CD4-positive, alpha-beta T cell treated with Interferon alpha-2 for 1 hour (primary cell): ENCODE measurements at places on chromosomes 6 and 20.
A peak's percentile ranks its signal among the peaks of the same experiment; 100 is the strongest.

GRCh38 chr20:41818369-41818768, 200.2 kb upstream of the CHD6 start:
- no peak for DNase-seq

GRCh38 chr6:149913540-149914240, 9.2 kb downstream of the RAET1G start:
- no peak for DNase-seq

- no peak for DNase-seq
These were observed 203.7 kb downstream of the NFATC2 start for GRCh38 chr20:51338692-51339440.

GRCh38 chr6:39330057-39330456, 7.6 kb upstream of the KCNK16 start:
- peak; percentile 41 for DNase-seq

GRCh38 chr6:158852312-158853071, 33.3 kb upstream of the EZR start:
- no peak for DNase-seq

GRCh38 chr20:10209091-10209490, 9.5 kb upstream of the SNAP25 start:
- no peak for DNase-seq

GRCh38 chr6:18211338-18211737, 53.0 kb downstream of the DEK start:
- no peak for DNase-seq

DNA sequence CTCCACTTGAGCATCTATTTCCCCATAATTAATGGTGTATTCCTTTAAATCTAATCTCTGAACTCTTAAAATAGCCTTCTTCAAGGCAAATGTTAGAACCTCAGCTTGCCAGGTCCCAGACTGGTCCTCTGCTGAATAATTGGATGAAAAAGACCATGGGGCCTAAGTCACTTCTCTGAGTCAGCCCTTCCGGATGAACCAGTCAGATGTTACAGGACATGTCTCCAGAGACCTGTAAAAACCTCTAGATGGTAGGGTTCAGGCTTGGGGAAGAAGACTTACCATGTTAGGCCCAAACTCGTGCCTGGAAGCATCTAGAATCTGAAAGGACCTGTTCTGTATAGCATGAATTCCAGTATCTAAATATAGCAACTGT, 97.3 kb downstream of the CDKAL1 start:
- no peak for DNase-seq

DNA sequence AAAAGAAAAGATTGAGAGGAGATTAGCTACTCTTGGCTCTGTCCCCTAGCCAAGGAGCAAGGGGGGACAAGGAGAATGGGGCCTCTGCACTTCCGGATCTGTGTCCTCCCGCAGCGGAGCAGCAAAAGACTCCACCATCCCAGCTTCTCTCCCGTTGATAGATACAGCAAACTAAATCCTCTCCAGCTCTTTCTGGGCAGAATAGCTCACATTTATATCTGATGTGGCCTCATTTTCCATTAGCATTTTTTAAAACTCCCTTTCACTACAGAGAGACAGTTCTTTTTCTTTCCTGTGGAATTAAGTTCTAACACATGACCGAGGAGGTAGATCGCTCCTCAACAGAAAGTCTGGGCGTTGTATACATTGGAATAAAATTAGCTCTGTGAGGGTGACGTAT, 260.9 kb upstream of the SOX4 start:
- no peak for DNase-seq

GRCh38 chr6:4809999-4810918, 34.1 kb downstream of the CDYL start:
- DNase-seq: no peak

DNA sequence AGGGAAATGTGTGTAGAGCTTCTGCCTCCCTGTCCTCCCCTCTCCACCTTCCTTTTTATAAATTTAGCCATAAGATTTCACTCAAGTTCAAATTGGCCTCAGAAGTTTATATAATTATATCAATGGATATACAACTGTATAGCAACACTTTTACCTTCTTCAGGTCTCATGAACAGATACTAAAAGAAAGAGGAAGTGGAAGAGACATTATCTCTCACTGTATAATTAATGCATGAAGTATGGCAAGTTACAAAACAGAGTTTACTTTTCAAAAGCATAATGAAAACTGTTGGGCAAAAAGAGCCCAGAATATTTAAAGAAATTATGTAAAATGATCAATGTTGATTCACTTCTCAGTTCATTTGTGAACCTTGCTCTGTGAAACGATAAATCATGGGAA, 99.7 kb downstream of the PDE7B start:
- no peak for DNase-seq

DNA sequence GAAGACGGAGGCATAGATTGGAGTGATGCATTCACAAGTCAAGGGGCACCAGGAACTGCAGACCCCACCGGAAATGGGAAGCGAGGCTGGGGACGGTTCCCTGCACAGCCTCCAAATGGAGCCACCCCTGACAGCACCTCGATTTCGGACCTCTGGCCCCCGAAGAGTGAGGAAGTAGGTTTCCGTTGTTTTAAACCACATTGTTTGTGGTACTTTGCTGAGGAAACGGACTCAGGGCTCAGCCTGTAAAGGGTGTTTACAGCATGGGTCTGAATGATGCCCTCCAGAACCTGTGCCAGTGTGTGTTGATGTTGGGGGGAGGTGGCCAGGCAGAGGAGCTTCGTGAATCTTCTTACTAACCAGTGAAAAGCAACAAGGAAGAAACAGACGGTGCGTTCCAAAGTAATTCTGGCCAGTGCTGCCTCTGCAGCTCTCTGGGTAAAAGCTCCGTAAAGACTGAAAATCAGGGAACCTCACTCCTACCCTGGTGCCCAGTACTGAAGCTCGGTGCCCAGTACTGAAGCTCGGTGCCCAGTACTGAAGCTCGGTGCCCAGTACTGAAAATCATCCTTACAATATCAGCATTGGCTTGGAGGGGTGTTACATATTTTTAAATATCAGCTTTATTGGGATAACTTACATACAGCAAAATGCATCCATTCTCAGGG, 30.1 kb upstream of the CCR6 start:
- no peak for DNase-seq

- DNase-seq: no peak
These were observed 45.1 kb upstream of the B4GALT5 start for GRCh38 chr20:49758781-49759180.

GRCh38 chr6:168989421-168989820, 264.2 kb downstream of the THBS2 start:
- DNase-seq: no peak

DNA sequence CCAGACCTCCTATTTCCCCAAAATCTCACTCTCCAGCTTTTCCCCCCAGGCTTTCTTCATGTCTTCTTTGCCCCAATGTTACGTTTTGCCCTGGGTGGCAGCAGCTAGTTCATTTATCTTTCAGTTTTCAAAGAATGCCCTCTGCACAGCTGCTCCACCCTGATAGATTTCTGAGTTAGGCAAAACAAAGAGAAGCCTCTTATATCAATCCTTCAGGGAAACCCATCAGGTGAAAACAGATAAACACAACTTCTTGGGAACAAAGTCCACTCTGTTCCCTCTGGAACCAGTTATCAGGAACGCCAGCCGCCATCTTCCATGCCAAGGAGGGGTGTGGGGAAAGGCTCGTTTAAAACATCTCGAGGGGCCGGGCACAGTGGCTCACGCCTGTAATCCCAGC, 34.0 kb downstream of the ZBTB9 start:
- DNase-seq: no peak

DNA sequence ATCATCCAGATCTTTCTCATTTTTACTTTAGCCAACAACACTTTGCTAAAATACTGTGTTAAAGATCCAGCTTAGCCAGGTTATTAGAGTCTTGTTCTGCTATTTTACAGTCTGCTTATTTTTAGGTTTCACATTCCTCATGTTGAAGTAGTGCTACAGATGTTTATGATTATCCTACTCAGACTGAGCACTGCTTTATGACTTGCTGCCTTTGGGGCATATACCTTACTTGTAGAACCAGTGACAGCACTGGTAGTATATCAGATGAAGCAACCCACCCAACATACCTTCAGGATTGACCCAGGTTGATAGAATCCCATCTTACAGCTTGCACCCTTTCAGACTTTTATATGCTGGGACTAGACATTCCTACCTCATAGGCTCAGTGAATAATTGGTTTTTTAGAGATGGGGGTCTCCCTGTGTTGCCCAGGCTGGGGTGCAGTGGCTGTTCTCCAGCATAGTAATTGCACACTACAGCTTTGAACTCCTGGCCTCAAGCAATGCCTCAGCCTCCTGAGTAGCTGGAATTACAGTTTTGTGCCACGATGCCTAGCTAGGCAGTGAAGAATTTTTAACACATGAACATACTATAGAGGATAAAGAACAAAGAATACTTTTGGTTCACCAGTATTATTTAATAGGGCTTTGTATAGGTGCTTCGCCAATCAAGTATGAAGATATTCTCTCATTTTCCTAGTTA, 63.8 kb upstream of the DYNLRB1 start:
- no peak for DNase-seq

DNA sequence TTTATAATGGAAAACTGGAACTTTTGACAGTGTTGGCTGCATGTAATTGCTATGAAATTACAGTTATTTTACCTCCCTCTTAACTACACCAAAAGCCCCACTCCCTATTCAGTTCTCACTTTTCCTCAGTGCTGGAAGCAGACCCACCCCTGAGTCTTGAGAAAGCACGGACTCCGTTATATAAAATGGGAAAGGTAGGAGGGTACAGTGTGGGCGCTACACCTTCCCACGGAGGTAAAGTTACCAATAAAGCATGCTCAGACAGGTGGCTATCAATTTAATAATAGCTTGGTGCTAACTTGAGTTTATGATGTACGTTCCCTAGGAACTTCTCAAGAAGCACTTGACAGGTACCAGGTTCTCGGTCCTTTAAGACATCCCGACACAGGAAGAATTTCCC, 59.0 kb downstream of the CLIC5 start:
- no peak for DNase-seq

DNA sequence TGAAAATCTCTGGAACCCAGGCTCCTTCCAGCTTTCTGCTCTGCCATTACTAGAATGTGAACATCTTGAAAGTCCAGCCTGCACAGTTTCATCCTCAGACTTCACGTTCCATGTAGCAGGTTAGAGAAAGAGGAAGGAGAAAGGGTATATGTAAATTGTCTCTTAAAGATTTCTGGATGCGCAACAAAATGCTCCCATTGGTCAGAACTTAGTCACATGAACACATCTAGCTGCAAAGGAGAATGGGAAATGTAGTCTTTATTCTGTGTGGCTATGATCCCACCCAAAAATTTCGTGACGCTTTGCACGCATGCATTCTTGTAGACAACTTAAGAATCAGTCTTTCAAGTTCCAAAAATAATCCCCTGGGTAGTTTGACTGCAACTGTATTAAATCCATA, 46.4 kb upstream of the CHD6 start:
- DNase-seq: no peak

DNA sequence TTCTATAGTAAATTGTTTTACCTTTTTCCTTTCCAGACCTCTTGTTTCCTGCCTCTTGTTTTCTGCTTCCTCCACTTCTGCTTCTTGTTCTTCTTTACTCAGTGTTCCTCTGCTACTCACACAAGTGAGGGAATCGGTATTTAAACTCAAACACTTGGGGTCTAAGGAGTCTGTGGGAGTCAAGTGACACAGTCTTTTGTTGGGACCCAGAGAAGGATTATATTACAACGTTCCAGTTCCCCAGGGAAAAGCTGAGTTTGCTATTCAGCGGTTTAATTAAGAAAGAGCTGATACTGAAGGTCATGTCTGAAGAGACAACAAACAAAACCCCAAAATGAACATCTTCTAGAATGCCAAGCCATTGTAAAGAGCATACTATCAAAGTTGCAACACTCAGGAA, 107.8 kb upstream of the CITED2 start:
- DNase-seq: no peak

GRCh38 chr20:62925076-62925419, 1.3 kb downstream of the DIDO1 start:
- no peak for DNase-seq

DNA sequence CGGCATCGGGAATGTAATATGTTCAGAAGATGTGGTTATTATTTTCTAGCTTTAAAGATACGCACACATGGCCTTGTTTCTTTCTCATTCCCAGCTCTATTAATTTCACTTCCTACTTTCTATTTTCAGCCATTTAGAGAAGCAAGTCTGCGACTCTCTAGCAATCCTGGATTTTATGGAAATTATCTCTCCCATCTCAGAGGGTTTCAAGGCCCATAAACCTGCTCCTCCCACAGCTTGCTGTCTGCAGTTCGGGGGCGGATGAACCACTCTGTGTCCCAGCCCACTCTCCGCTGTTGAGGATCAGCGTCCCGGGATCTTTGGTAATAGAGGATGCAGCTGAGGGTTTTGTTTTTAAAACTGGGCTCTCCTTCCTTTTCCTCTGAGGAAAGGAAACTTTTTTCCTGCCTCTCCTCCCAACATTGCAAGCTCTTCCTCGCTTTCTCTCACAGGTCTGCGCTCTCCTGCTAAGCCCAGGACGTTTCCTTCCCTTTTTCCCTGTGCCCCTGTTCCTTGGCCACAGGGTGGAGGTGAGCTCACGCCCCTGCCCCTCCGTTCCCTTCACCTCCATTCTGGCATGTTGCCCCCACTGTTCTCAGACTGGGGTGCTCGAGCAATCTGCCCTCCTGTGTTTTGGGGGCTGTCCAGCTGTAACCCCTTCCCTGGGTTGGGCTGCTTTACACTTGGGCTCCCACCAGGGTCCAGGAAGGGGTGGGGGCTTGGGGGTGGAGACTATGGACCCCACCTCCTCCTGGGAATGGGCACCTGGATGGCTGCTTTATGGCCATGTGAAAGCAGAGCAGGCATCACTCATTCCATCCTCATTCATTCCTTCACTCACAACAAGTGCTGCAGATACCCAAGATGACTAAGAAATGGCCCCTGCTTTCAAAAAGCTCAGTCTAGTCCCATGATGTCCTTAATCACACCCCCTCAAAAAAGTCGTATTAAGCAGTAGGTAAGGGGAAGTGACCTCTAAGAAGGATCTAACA, 54.9 kb downstream of the ZBTB9 start:
- DNase-seq: no peak

DNA sequence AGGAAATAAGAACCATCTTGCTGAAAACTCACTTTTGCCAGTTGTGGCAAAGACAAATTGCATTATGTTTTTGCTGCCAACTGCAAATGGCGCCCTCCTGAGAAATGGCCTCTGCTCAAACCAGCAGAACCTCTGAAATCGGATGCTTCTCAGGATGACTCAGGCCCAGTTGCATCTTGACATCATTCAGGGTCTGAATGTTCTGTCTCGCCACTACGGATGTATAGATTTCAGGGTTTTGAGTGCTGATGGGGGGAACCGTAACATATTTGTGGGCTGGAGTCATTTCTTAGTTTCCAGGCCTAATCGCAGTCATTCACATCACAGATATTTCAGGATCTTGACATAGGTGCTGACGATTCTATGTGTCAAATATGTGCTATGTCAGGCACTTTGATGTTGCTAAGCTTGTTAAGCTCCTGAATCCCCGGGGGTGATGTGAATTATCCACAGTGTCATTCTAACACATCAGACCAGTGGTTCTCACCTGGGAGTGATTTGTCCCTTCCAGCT, 207.1 kb downstream of the NFATC2 start:
- no peak for DNase-seq

- DNase-seq: peak; percentile 54
These were observed 227.5 kb upstream of the MYLIP start for GRCh38 chr6:15901141-15902115.

GRCh38 chr6:22756365-22756764, 187.0 kb downstream of the HDGFL1 start:
- no peak for DNase-seq
